ENCODE measurements at places on chromosomes 7 and 10. TPM values are rescaled to one million over a fixed set of nuclear protein-coding genes. Genes with fewer than 3 reads are reported as not detected.

DNA sequence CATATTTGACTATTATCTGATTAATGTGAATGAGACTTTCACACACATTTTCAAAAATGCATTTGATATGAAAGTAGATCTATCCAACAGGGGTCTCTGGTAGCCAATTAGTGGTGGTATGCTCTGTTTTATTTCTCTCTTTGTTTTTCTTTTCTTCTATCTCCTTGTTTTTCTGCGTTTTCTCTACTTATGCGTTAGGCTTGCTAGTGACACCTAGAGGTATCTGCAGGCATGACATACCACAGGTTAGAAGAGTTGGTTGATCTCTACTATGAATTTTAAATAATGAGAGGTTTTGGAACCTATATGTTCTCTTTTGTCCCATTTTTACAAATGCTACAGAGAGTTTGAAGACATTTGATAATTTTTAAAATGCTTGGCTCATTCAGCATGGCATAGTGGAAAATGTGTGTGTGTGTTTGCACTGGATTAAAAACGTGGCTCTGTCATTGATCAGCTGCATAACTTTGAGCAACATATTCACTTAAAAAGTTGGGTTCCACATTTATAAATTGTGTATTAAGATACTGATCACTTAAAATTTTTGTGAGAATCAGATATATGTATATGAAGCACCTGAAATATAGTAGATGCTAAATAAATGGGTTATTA lies 28.1 kb upstream of the PLXDC2 start:
- no peaks in the 10 kb centered on the region for H3K4me1 ChIP-seq
- DNase-seq, result peak; percentile 44
- no peaks in the 10 kb centered on the region for H3K36me3 ChIP-seq
- no peak overlapping the region for H3K4me3 ChIP-seq

GRCh38 chr7:107025449-107026103 lies 18.9 kb upstream of the PRKAR2B start:
- H3K4me1 ChIP-seq, result no peaks in the 10 kb centered on the region
- H3K36me3 ChIP-seq, result no peaks in the 10 kb centered on the region
- no peak overlapping the region for H3K4me3 ChIP-seq
- no peak overlapping the region for H3K27ac ChIP-seq

DNA sequence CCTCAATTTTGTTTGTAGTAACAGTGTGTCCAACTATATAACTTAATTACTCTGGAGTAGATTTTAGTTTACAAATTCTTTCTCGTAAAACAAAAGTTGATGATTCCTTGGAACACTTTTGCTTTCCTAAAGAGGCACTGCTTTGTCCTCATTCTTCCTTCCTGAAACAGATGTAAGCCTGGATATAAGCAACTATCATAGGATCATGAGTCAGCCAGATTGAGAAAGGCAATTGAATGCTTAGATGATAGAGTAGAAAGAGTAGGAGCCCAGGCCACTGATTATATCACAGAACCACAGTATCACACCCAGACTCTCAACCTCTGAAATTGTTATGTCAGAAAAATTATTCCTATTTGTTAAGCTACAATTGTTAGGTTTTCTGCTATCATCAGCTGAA lies 69.9 kb downstream of the TMEM106B start:
- no peaks in the 10 kb centered on the region for H3K4me1 ChIP-seq

- no peaks in the 10 kb centered on the region for H3K27me3 ChIP-seq
- DNase-seq, result no peak
- H3K36me3 ChIP-seq, result no peaks in the 10 kb centered on the region
These were observed 4.8 kb upstream of the TRDMT1 start for GRCh38 chr10:17206210-17206709.

DNA sequence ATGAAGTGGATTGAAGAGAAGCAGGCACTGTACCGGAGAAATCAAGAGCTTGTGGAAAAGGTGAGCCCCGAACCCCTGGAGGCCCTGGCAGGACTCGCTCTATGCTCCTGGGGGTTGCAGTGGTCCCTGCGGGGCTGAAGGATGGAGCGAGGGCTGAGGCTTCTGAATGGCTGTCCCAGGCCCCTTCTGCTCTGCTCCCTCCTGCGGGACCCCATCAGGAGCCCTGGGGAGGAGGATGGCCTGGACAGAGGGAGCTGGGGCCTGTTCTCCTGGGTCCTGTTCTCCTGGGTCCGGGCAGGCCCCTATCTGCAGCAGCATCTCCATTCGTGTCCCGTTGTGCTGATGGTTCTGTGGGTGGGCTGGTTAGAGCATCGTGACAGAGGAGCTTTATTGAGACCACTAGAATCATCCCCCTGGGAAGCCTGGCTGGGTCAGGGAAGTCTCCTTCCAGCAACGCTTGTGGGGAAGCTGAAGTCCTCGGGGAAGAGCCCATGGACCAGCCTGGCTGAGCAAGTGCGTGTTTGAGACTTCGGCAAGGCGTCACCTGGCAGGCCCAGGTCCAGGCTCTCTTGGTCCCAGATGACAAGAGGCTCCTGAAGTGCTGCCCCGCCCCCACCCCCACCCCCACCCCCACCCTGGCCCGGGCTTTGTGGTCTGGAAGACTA lies 41.1 kb upstream of the DPYSL4 start:
- no peaks in the 10 kb centered on the region for H3K36me3 ChIP-seq
- no peak for DNase-seq
- H3K4me3 ChIP-seq, result no peak overlapping the region

DNA sequence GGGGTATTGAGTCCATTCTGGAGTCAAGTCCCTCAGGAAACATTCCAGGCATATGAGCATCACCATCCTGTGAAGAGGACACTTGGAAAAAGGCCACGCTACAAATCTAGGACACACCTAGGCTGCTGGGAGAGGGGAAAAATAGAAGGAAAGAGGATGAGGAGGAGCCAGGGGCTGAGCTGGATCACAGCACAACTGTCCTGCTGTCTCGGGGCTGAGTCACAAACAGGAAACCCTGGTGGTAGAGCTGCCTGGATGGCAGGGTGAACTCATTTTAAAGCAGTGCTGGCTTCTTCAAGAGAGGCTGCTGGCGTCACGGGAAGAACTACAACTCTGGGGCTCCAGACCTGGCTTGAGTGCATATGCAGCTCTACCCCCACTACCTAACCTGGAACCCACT lies 151.5 kb downstream of the RNF216 start:
- no peaks in the 10 kb centered on the region for H3K27me3 ChIP-seq
- peak overlapping the region; percentile 21 for H3K27ac ChIP-seq
- peaks cover 60% of the 10 kb centered on the region for H3K4me1 ChIP-seq

- H3K27ac ChIP-seq, result no peak overlapping the region
- H3K27me3 ChIP-seq, result no peaks in the 10 kb centered on the region
- no peaks in the 10 kb centered on the region for H3K4me1 ChIP-seq
- H3K4me3 ChIP-seq, result no peak overlapping the region
- no peaks in the 10 kb centered on the region for H3K36me3 ChIP-seq
- no peak for DNase-seq
These were observed 121.7 kb upstream of the COL1A2 start for GRCh38 chr7:94272821-94273583.

DNA sequence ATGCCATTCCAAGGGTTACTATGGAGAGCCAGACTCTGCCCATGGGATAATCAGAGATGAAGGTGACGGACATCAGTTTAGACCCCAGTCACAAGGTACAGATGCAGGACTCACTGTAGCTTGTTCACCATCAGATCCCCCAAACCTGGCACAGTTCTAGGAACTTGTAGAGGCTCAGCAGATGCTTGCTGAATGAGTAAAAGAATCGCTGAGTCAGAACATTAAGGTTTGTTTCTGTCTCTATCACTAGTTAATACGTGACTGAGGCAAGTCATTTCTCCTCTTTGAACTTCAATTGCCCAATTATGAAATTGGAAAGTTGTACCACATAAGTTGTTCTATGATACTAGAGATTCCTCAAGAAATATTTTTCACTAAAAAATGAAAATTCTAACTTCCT lies 65.1 kb downstream of the PPP1R3C start:
- peaks cover 4% of the 10 kb centered on the region for H3K4me1 ChIP-seq
- no peak overlapping the region for H3K27ac ChIP-seq
- no peaks in the 10 kb centered on the region for H3K36me3 ChIP-seq
- no peak overlapping the region for H3K4me3 ChIP-seq
- H3K27me3 ChIP-seq, result no peaks in the 10 kb centered on the region

DNA sequence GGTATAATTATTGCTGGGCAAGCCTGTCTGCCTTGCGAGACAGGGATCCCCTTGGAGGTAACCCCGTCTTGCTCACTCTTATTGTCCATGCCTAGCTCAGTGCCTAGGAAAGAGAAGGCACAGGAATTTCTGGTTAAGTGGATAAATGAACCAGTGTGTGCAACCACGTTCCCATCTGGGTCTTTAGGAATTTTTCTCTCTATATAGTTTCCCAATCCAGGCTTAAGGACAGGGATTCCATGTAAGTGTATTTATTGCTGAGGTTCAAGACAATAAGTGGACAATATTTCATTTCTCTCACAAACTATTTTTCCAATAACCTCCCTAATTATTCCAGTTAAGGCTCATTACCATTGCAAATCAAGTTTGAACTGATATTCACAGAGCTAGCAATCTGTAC lies 8.9 kb upstream of the ADAM12 start:
- peaks cover 9% of the 10 kb centered on the region for H3K4me1 ChIP-seq
- H3K36me3 ChIP-seq, result no peaks in the 10 kb centered on the region

DNA sequence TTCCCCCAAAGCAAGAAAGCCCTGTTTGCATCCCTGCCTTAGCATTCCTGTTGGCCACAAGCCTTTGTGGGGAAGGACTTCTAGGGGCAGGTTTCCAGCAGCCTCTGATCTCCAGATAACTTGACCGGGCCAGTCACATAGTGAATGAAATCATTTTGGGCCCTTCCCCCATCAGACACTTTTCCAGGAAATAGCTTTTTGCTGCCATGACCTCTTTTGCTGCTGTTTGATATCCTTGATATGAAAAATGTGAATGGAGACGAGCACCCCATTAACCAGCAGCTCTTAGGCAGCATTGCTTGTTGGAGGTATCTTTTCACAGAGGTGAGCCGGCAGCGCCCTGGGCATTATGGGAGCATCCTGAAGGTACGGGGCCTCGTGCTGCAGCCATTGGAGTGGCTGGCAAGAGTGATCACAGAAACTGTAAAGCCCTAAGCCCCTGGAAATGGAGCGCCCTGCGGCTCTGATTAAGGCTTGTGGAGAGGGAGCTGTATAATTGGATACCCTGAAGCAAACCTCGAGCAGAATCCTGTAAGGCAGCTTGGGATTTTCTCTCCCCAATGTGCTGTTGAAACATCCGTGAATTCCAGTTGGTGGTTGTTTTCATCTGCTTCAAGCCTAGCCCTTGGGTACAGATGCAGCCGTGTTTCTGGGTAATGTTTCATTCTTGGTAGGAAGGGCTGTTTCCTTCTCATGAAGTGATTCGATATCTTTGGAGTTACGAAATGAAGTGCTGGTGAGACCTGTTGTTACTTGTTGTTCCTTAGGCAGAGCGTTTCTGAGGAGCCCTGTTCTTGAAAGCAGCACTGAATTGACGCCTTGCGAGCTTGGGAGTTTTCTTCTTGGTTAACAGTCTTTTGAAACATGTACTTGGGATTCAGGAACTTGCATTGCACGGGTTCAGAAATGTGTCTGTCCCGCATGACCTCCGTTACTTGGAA lies 179.0 kb downstream of the PTEN start:
- peak; percentile 36 for DNase-seq
- H3K4me1 ChIP-seq, result peaks cover 19% of the 10 kb centered on the region
- peak overlapping the region; percentile 25 for H3K27ac ChIP-seq
- H3K27me3 ChIP-seq, result no peaks in the 10 kb centered on the region

GRCh38 chr7:28037220-28038010 lies 143.2 kb downstream of the JAZF1 start:
- H3K36me3 ChIP-seq, result no peaks in the 10 kb centered on the region
- H3K27me3 ChIP-seq, result no peaks in the 10 kb centered on the region
- no peak overlapping the region for H3K4me3 ChIP-seq
- H3K27ac ChIP-seq, result no peak overlapping the region
- DNase-seq, result peak; percentile 45
- no peaks in the 10 kb centered on the region for H3K4me1 ChIP-seq

DNA sequence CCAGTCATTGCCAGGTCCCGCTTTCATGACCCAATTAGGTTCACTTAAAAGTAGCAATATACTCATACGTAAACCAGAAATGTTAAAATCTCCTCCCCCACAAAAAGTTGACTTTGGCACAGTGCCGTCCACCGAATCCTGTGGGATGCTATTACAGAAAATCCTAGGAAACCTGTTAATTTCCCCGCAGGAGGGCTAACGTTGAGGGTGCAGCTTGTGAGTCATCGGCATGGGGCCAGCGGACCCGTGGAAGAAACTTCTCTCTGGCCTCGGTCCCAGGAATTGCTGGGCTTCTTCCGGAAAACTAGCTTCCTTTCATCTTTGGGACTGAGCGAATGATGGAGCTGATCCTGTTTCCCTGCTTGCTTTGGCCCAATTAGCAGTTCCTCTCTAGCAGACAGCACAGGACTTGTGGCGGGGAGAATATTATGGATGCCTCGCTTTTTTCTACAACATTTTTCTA lies 13.5 kb downstream of the CRYGN start:
- H3K36me3 ChIP-seq, result no peaks in the 10 kb centered on the region
- H3K27ac ChIP-seq, result no peak overlapping the region
- peaks cover 33% of the 10 kb centered on the region for H3K4me1 ChIP-seq
- peaks cover 4% of the 10 kb centered on the region for H3K27me3 ChIP-seq

GRCh38 chr10:33066558-33067236 lies 108.7 kb upstream of the ITGB1 start:
- no peaks in the 10 kb centered on the region for H3K27me3 ChIP-seq
- H3K4me3 ChIP-seq, result no peak overlapping the region
- no peaks in the 10 kb centered on the region for H3K36me3 ChIP-seq
- H3K4me1 ChIP-seq, result no peaks in the 10 kb centered on the region

GRCh38 chr10:227014-227413 lies 91.8 kb downstream of the ZMYND11 start:
- no peak overlapping the region for H3K4me3 ChIP-seq
- DNase-seq, result no peak
- H3K36me3 ChIP-seq, result no peaks in the 10 kb centered on the region
- no peaks in the 10 kb centered on the region for H3K27me3 ChIP-seq

- peaks cover 28% of the 10 kb centered on the region for H3K4me1 ChIP-seq
- peaks cover 15% of the 10 kb centered on the region for H3K36me3 ChIP-seq
- H3K27me3 ChIP-seq, result peaks cover 3% of the 10 kb centered on the region
These were observed 16.7 kb downstream of the ELN start for GRCh38 chr7:74044366-74045350.

Gene FKBP9
- total RNA-seq, result 153 TPM

Gene SLC26A5
- not detected for total RNA-seq

Gene INMT
- total RNA-seq, result 15.7 TPM

Gene EPO
- not detected for total RNA-seq

Gene ESYT2
- 46.5 TPM for total RNA-seq

Gene FASTK
- 65.2 TPM for total RNA-seq

Gene FKBP6
- total RNA-seq, result not detected

Gene ABCC2
- 1.1 TPM for total RNA-seq

Gene LRRTM3
- 2.6 TPM for total RNA-seq

Measured in muscle of leg (tissue), 16 donors.